AML-193 (cell line): ENCODE measurements at places on chromosomes 12 and 14.

GRCh38 chr14:99138999-99139865 is 132.8 kb downstream of the BCL11B start:
- DNase-seq: no peak

DNA sequence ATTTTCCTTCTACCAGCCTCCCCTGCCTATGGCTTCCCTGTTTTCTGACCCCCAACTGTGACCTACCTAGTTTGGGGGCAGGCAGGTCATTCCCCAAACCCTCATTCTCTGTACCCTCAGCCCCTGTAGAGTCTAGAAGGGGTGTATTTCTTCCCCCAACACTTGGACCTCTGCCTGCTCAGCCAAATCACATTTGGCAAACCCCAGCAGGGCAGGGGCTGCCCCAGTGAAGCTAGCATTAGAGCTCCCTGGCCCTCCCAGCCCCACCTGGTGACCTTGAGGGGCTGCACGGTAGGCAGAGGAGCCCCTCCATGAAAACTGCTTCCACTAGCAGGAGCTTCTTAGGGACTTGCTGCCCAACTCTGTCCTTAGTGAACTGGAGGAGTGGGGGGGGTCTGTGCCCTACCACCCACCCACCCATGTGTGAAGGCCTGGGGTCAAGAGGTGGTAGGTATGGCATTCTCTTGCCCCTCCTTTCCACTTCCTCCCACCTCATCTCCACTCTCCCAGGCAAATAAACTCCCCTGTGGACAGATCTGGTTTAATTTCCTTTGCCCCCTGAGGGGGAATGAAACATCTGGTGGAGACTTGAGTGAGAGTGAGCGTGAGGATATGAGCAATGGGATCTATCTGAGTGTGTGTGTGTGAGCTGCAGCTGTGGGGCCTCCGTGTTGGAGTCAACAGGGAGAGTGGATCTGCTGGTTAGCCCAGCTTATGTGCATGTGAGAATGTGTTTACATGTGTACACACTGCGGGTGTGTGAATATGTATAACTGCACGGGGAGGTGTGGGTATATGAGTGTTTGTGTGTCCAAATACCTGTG is 1.6 kb downstream of the NXPH4 start:
- no peak for DNase-seq

DNA sequence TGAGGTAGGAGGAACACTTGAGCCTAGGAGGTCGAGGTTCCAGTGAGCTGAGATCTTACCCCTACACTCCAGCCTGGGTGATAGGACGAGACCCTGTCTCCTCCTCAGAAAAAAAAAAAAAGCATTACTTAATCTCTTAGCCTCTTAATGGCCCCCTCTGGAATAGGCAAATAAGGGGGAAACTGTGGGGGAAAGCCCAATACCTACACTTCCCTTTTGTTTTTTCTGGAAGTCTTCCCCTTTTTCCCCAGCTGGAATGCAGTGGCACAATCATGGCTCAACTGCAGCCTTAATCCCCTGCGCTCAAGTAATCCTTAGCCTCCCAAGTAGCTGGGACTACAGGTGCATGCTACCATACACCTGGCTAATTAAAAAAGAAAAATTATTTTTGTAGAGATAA is 32.2 kb downstream of the RCOR1 start:
- no peak for DNase-seq

DNA sequence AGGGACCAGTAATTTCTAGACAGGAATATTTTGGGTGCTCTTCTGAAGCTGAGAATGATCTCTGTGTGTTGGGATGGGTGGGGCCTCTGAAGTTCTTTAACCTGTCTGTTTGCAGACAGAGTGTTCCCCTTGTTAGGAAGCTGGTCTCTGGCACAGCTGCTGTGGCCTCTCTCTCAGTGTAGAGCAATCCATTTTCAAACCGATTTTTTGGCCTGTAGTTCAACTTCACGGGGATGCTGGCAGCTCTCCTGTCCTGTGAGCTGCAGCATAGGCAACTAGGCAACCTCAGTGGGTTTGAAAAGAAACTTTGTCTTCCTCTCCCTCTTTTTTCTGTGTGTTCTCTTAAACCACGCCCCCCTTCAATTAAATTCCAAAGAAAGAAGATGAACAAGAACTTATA is 69.1 kb downstream of the SMOC1 start:
- DNase-seq: no peak

DNA sequence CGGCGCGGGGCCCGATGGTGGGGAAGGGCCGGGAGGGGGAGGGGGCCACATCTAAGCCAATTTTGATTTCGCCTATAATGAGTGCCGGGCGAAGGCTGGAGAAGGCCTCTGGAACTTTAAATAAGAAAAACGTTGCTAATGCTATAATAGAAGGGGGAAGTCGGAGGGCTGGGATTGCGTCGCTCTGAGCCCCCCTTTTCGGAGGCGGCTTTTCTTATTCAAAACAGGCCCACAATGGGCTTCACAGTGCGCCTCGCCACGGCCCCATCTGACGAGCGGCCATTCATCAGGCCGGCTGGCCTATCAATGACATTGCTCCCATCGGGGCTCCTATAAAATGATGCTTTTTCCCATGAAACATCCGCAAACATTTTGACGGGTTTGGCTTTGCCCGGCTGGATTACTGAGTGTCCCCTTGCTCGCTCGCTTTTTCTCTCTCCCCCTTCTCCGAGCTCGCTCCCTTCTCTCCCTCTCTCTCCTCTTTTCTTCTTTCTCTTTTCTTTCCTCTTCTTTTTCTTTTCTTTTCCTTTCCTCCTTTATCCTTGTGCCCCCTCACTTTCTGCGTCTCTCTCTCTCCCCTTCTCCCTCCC is at the start of gene RFX4:
Gene RFX4 (plus strand): TSS at position 364 of the 590 bp plus-strand sequence. CDS start 317 bp downstream, outside the sequence.
- DNase-seq: no peak

GRCh38 chr14:76957224-76957891 is 71.2 kb downstream of the IRF2BPL start:
- no peak for DNase-seq

DNA sequence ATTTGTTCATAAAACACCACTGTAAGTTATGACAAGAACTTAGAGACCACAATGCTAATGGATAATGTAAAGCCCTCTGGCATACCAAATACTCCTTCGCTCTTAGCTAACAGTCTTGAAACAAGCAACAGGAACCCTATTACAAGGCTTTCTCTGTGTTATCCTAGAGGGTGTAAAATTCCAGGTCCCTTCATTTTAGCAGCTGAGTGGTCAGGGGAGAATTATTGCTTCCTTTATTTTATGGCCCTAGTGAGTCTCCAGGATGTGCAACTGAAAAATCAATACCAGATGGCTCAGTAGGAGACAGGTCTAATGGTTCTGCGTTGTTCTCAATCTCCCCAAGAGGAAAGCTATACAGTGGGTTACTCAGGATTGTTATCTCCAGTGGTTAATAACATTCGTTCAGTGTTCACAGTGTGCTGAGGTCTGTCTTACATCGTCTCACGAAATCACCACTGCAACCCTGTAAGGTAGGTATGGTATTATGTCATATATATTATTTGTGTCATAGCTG is 172.7 kb upstream of the CNOT2 start:
- no peak for DNase-seq

GRCh38 chr14:68654471-68654941 is 138.4 kb downstream of the ZFP36L1 start:
- no peak for DNase-seq

DNA sequence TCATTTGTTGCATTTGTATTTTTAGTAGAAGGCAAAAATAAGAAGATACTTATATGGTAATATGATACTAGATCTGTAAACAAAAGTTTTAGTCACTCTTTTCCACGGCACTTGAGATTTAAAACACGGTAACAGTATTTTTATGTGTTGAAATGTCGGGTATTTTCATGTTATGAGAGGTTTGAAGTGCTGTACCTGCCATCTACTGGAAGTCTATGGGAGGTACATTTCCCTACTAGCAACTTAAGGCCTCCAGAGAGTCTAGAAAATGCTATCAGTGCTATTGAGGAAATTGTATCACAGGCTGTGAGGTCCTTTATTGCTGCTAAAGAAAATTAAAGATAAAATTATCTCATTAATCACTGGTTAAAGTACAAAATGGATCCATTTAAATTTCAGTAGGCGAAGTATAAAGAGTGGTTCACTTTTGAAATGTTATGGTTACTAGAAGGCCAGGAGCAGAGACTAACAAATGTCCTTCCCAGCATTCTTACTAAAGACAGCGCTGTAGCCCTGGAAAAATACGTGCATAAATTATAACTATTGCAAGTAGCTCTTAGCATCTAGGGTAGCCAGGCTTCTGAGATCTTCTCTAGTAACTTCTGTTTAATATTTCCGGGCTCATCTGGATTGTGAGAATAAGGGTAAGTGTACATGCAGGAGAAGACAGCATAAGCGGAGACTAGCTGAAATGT is 77.6 kb upstream of the PRKD1 start:
- peak; percentile 10 for DNase-seq

- DNase-seq: no peak
Observed at GRCh38 chr12:77349689-77350370, 284.5 kb upstream of the E2F7 start.

GRCh38 chr14:104143521-104144452 is 5.4 kb downstream of the KIF26A start:
- no peak for DNase-seq

DNA sequence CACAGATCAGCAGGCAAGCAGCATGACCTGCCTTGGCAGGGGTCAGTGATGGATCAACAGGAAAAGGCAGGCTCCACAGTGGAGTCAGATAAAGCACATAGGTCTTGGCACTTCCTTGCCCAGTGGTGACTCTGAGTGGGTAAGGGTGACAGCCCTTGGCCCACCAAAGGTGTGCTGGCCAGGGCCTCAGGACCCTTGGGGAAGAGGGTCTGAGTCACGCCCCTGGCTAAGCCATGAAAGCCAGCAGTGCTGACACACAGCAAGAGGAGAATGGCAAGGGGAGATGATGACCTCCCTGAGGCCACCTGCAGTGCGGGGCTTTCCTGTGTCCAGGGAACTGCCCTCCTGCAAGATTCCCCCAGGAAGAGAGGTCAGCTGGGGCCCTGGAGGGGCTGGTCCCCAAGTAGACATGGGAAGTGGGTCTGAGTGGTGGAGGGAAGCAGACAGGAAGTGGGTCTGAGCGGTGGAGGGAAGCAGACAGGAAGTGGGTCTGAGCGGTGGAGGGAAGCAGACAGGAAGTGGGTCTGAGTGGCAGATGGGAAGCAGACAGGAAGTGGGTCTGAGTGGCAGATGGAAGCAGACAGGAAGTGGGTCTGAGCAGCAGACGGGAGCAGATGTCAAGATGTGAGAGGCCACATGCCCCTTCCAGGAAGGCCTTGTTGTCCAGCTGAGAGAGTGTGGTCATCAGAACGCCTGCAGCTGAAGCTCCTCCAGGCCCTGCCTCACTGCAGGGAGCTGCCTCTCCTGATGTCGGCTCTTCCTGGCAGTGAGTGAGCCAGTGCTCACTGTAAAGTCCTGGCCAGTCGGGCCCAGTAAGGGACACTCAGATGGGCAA is 34.8 kb downstream of the DIO3 start:
- DNase-seq: no peak

DNA sequence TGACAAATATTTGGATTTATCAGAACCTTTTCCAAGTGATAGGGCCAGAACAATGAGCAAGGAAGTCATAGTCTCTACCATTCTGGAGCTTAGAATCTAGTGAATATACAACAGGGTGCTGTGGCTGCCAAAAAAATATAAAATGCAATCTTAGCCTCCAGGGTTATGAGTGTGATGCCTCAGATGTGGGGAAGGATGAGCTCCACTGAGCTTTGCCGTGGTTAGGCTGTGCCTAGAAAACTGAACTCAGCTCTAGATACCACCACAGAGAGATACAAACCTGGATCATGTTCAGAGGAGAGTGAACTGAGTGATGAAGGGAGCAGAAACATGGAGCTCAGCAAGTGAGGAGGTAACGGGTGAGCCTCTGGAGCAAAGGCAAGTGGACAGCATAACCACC is 138.1 kb upstream of the HIF1A start:
- no peak for DNase-seq

DNA sequence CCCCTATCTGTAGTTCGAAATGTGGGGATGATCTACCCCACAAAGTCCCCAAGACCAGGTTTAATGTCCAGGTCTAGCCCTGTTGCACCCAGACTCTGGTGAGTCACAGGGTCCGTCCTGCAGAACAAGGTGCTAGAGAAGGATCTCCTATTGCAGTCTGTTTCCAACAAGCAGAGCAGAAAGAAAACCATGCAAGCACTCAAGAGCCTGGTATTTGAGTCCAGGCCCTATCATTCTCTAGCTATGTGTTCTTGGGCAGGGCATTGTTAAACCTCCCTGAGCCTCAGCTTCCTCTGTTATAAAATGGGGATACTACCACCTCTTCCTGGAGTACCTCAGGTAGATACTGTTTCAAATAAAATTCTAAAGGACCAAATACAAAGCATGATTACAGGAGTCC is 24.4 kb downstream of the MAP3K9 start:
- no peak for DNase-seq

- no peak for DNase-seq
Observed at GRCh38 chr12:11015775-11016430, 6.5 kb downstream of the TAS2R19 start.

DNA sequence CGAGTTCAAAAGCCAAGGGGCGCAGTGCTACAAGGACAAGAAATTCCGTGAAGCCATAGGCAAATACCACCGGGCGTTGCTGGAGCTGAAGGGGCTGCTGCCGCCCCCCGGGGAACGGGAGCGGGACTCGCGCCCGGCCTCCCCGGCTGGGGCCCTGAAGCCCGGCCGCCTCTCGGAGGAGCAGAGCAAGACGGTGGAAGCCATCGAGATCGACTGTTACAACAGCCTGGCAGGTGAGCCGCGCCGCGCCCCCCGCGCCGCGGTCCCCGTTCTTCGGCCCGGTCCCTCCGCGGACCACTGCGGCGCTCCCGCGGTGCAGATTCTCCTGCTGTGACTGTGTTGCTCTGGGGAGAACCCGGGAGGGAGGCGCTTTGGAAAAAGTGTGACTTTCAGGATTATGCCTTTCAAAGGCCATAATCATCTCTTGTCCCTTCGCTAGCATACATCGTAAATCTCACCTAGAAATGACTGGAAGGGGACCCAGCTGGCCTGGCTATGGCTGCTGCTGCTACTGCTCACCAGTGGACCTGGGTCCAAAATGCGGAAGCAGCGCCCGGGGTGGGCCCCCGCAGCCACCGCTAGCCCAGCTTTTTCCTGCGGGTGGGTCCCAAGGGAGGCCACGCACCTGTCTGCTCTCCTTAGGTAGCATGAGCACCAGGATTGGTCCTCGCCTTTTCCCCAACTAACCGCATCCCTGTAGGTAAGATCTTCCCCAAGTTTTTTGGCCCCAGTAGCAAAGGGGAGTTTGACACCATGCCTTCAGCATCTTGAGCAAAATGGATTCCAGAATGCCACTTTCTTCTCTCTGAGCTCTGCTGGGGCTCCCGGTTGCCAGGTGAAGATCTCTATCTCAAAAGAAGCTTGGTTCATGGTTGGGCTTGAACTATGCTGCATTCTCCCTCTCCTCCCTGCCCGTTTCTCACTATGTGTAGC is 853 bp downstream of the TTC9 start:
- DNase-seq: no peak

- DNase-seq: no peak
Observed at GRCh38 chr12:30016540-30017055, 232.9 kb upstream of the TMTC1 start.

GRCh38 chr14:72553161-72553560 is 340.7 kb downstream of the DPF3 start:
- no peak for DNase-seq

GRCh38 chr12:132300789-132301722 is 28.3 kb downstream of the GALNT9 start:
- no peak for DNase-seq
